ENCODE measurements at places on chromosomes 13 and 19.
A peak's percentile ranks its signal among the peaks of the same experiment; 100 is the strongest.

GRCh38 chr13:40189426-40189825 is 477.0 kb downstream of the FOXO1 start:
- peak; percentile 40 for DNase-seq

DNA sequence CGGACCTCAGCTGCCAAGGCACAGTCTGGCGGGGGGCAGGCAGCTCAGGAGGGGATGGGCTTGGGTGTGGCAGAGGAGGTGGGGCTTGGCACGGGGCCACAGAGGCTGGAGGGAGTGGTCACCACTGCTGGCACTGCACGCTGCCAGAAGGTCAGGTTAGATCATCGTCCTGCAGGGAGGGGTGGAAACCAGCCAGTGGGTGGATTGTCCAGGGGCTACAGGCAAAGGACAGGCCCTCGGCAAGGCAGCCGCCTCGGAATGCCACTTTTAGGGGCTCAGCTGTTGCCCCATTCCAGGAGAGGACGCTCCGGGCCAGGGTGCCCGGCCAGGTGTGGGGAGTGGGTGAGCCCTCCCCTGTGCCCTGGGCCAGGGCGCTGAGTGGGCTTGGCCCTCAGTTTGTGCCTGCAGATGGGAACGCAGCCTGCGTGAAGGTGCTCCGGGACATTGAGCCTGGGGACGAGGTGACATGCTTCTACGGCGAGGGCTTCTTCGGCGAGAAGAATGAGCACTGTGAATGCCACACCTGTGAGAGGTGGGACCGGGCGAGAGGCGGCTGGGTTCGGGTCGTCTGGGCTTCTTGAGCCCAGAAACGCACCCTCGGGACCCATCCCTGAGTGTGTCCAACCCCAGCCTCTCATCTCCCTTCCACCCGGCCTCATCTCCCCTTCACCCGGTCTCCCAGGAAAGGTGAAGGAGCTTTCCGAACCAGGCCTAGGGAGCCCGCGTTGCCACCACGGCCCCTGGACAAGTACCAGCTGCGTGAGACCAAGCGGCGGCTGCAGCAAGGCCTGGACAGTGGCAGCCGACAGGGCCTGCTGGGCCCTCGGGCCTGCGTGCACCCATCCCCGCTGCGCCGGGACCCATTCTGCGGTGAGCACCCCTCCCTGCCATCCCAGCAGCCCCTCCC is 6.4 kb downstream of the KMT5C start:
- no peak for DNase-seq

DNA sequence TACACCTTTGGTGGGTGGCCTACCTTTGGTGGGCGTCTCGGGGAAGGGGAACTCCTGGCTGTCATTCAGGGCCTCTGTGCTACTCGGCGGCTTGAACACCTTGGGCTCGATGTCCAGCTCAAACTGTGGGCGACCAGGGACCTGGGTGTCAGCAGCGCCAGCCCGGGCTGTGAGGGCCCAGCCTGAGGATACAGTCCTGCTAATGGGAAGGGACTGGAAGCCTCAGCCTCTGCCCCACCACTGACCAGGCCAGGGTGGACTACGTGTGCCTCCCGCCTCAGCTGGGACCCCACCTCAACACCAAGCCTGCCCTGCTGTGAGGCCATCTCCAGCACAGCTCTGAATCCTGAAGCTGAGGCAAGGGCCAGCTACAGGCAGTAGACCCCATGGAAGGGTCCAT is 7.7 kb downstream of the TMEM259 start:
- no peak for DNase-seq

DNA sequence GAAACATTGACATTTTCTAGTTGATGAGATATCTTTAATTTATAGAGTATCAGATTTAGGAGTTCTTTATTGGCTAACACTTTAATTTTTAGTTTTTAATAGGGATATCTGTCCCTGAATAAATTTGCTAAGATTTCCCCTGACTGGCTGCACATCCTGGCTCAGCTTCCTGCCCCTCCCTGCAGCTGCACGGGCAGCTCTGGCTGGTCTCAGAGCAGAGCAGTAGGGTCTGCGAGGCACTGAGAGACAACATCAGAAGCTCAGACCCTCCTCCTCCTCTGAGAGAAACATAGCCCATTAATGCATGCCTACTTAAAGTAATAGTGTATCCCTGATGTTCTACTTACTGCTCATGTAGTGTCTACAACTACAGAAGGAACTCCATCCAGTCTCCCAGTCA is 139.2 kb downstream of the TNFSF13B start:
- DNase-seq: no peak

DNA sequence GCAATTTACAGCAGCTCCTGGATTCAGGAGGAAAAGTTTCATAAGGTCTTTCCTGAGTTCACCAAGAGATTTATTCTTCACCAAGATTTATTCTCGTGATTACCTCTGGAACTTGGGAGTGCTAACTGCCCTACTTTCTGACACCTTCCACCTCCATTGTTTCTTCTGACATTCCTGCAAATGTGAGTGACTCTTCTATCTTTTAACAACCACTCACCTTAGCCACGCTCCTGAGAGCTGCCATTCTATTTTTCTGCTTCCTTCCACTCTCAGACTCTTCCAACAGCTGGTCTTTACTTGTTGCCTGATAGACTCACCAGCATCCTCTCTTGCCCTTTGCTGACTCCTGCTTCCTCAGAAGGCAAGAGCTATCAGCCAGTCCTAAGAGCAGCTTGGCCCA is 11.5 kb upstream of the CBY2 start:
- DNase-seq: no peak

- DNase-seq: no peak
Measured at GRCh38 chr19:58368561-58369360, 6.2 kb upstream of the ZNF497 start.

DNA sequence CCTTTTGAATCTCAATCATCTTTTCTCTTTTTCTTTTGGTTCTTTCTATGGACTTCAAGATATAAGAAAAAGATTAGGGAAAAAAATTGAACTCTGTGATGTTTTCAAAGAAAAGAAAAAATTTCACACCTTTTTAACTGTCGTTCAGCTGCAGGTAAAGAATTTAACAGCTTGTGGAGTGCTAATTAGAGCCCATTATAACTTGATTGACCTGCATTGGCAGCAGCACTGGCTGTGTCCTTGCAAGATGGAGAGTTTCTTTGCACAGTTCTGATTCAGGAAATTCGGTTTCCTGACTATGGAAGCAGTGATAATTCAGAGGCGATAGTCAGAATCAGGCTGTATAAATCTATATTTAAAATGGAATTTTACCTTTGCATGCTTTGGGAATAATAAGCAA is 183.2 kb upstream of the DACH1 start:
- no peak for DNase-seq

- DNase-seq: no peak
Measured at GRCh38 chr19:14310055-14310454, 71.2 kb upstream of the ADGRE5 start.

DNA sequence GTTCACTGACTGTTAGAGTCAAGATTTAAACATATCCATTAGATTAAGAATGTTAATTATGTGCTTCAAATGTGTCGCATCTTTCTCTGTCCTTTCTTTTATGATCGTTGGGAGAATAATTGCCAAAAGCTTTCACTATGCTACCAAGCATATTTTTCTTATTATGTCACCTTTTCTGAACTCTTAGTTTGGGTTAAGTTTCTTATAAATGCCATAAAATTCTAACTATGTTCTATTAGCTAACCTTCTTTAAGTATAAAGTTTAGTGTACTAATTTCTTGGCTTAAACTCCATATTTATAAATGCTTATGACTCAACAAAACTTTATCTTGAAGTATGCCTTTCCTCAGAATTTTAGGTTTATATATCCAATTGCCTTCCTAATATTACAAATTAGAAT is 1759.4 kb downstream of the PCDH9 start:
- no peak for DNase-seq

DNA sequence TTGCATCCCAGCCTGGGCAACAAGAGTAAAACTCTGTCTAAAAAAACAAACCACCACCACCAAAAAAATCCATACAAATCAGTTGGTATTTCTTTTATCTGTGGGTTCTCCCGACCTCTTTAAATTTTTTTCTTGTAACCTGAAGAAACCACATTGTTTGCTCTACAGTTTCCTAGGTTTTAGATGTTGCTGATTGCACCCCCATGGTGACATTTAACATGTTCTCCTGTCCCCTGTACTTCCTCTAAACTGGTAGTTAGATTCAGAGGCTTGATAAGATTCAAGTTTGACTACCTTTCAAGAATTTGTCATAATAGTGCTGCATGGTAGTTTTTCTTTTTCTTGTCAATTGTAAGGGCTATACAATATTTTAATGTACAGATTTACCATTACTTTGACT is 24.0 kb downstream of the ALG5 start:
- no peak for DNase-seq

DNA sequence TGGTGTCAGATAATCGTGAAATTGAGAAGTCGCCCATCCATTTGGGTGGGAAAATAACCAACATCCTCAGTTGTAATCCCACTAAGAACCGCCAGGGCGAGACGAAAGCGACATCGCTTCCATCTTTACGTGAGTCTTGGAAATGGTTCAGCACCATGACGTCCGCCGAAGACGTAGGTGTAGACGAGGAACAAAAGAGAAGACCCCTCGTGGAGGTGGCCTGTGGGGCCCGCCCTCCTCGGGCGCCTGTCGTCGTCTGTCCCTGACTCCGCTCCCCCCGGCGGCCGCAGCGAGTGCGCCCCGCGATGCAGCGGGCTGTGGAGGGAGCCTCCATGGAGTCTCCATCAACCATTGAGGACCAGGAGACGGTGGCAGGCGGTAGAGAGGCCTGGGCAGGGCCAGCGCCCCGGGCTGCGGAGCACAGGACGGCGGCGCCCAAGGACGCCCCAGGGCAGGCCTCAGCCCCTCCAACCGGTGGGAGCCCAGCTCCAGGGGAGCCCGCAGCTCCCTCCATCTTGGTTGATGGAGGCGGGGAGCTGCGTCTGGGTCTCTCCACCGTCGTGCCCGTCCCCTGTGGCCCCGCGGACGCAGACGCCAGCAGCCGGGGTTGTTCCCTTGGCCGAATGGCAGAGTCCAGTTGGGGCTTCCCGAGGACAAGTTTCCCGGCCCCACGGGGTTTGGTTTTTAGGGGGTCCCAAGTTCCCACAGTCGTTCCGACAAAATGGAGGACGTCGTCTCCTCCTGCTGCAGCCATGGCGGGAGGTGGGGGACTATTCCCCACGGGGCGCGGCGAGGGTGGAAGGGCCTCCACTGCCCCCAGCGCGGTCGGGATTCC is 990 bp upstream of the ZMYM2 start:
- DNase-seq: peak; percentile 85

DNA sequence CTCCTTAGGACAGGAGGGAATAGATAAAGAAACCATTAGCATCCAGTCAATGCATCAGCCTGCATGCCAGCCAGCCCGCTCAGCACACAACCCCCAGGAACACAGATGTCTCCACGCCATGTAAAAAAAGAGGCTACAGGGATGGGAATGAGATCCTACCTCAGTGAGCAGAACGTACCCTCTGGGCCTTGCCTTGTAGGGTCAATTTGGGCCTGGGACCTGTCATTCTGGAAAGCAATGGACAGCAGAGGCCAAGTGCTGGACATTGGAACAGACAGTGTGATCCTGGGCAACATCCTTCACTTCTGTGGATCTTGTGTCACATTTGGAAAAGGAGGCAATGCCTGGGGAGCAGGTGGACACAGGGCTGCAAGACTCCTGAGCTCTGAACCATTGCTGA is 26.0 kb downstream of the VSTM2B start:
- no peak for DNase-seq

GRCh38 chr13:78029901-78030300 is 111.3 kb upstream of the EDNRB start:
- no peak for DNase-seq

GRCh38 chr13:52161181-52161646 is 1.8 kb upstream of the NEK3 start:
- DNase-seq: no peak

GRCh38 chr13:76222511-76222910 is 586.4 kb downstream of the LMO7 start:
- no peak for DNase-seq

DNA sequence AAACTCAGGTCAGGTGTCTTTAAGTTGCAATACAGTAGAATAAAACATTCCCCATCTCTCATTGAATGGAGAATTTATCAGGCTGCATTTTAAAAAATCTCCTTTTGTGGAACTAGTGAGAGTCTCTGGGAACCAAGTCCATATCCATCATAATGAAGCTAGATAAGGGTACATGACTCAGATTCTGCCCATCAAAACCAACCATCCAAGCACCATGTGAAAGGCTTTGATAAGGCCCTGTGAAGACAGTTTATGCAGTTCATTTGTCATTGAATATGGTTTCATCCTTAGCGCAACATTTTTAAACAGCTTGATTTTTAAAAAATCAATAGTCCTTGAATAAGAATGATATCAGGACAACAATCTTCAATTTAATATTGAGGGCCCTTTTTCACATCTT is 56.3 kb upstream of the DIAPH3 start:
- no peak for DNase-seq

- no peak for DNase-seq
Measured at GRCh38 chr19:45467115-45467455, 711 bp upstream of the FOSB start.

GRCh38 chr19:21851596-21852345 is 15.8 kb upstream of the ZNF43 start:
- DNase-seq: peak; percentile 90

GRCh38 chr19:39203372-39204341 is at the start of gene SYCN:
SYCN (minus strand) TSS chr19:39204263; CDS start chr19:39204254, 9 bp downstream.
- no peak for DNase-seq

DNA sequence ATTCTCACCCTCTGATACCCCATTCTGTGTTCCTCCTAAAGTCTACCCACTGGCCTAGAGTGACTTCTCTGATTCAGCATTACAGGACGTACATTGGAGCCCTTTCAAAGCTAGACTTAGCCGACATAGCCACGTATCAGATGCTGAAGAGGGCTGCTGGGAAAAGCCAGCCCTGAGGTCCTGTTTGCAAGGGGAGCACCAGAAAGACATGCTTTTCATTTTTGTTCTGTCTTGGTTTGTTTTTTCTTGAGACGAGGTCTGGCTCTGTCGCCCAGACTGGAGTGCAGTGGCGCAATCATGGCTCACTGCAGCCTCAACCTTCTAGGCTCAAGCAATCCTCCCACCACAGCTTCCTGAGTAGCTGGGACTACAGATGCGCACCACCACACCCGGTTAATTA is 6.3 kb upstream of the ZSWIM4 start:
- DNase-seq: peak; percentile 44

- DNase-seq: no peak
Measured at GRCh38 chr19:29372921-29373797, 152.6 kb upstream of the VSTM2B start.

Measured in activated CD4-positive, alpha-beta T cell treated with anti-CD3 and anti-CD28 coated beads, Interleukin-2, Interleukin-6, amounts not matched to agents 100 ng/mL and 50 ng/mL, durations not matched to agents 16 hours and 8 hours (primary cell).